Effector memory CD8-positive, alpha-beta T cell (primary cell): ENCODE measurements at places on chromosomes 13 and 19.

DNA sequence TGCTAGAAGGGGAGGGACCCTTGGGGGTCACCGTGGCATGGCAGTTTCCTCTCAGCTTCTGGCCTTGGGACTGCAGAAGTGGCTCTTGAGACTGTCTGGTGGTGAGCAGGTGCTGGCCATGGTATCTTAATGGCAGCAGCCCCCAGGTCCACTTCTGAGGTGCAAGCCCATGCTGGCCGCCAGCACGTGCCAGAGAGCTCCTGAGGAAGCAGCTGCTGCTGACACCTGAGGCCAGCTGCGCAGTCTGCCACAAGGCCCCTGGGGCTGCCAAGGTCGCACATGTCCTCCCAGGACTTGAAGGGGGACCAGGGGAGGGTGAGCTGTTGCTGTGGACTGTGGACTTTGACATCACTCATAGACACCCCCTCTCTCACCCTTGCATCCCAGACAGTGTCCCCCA is 48.0 kb downstream of the NFIX start:
- DNase-seq, result no peak

DNA sequence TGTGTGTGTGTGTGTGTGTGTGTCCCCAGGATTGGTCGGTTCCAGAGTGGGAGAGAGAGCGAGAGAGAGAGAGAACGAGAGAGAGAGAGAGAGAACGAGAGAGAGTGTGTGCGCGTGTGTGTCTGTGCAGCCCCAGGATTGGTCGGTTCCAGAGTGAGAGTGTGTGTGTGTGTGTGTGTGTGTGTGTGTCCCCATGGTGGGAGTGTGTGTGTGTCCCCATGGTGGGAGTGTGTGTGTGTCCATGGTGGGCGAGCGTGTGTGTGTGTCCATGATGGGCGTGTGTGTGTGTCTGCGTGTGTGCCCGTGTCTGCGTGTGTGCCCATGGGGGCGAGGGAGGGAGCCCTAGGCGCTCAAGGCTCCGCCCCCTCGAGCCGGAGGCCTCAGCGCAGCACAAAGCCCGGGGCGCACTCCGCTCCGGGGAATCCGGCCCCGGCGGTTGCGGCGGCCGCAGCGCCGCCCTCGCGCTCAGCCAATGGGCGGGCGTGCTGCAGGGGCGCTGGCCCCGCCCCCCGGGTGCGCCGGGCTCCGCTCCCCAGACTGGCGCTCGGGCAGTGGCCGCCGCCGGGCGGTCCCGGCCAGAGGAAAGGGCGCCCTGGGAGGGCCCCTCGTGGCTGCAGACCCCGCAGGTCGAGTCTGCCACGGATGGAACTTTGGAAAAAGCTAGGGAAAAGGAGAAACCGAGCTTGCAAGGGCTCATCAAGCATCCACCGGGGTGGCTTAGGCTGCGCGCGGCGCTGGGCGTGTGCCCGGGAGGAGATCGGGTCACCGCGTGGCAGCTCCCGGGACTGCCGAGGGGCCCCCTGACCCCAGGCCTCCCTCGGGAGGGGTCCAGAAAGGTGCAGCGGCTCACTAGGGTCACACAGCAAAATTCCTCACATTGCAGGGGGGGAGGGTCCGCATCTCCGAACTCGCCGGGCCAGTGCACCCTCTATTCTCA is 96.2 kb downstream of the INSR start:
- DNase-seq, result peak; percentile 89

- no peak for DNase-seq
Measured at GRCh38 chr19:11142528-11143171, 12.9 kb downstream of the SPC24 start.

DNA sequence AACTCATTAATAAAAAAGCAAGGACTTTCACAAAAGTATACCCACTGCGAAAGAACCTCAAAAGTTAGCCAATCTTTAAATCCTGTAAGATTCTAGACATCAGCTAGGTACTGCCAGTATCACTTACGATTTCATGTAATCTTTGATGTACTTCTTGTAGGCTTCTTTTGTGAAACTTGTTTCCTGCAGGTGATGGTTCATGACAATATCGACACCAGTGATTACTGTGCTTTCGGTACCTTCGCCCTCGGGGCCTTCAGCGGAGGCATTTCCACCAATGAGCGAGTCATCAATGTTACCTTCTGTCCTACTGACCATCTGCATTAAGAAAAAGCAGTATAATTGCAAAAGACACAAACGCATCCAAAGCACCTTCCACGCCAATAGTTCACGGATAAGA is 1.1 kb downstream of the TPT1 start:
- DNase-seq, result peak; percentile 16

- DNase-seq, result no peak
Measured at GRCh38 chr19:3471954-3472655, 8.2 kb downstream of the SMIM24 start.

- no peak for DNase-seq
Measured at GRCh38 chr13:94859278-94859691, 146.9 kb upstream of the SOX21 start.

DNA sequence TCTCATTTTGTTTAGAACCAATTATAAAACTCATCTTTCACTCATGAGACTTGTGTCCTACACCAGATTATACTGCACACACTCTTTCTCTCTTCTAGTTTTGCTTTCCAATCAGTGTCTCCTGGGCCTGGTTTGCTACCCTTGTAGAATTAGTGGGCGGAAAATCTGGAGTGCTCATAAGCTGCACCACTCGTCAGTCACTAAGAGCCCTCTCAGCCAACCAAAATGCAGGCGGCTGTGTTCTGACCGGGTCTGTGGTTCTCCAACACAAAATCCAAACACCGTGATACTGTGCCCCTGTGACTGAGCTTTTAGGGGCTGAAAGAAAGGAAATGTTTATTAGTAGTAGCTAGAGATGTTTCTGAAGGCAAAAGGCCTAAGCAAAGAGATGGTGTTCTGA is 83.7 kb upstream of the OBI1 start:
- DNase-seq, result no peak

- no peak for DNase-seq
Measured at GRCh38 chr19:33926306-33926705, 129.6 kb downstream of the KCTD15 start.

DNA sequence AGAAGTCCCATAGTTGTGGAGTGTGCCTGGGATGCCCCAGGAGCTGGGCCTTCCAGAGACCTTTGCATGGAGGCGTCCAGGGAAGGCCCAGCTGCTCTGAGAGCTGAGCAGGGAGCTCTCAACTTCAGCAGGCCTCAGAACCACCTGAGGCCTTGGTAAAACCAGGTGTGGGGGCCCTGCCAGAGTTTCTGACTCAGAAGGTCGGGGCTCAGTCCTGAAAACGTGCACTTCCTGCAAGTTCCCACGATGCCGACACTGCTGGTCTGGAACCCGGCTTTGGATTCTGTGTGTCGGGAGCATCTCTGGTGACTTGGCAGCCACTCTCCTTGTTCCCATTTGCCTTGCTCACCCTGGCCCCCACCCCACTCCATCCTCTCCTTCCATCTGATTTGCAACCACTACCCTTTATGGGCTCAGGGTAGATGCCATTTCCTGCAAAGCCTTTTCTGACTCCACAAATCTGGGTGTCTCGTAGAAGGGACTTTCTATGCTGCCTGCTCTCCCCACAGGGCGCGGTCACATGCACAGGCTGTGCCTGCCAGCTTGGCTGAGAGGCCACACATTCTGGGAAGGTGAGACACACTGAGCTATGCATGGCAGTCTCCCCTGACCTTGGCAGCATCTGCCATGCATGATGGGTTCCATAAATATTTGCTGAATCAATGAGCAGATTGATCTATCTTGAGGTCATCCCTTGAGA is 244.7 kb downstream of the COL4A1 start:
- DNase-seq, result no peak

DNA sequence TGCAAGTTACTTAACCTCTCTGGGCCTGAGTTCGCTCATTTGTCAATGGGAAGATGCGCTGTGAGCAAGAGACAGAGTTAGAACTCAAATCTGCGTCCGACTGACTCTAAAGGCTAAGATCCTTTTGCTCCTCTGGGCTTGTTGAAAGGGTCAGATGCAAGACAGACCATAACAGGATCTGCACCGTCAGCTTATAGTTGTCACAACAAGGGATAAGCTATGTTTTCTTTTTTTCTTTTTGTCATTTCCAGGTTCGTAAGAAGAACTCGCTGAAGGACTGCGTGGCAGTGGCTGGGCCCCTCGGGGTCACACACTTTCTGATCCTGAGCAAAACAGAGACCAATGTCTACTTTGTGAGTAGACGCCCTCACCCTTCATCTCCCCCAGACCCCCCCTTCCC is 1.1 kb downstream of the PPAN start:
- no peak for DNase-seq
